ENCODE measurements at places on chromosomes 11 and 22.

DNA sequence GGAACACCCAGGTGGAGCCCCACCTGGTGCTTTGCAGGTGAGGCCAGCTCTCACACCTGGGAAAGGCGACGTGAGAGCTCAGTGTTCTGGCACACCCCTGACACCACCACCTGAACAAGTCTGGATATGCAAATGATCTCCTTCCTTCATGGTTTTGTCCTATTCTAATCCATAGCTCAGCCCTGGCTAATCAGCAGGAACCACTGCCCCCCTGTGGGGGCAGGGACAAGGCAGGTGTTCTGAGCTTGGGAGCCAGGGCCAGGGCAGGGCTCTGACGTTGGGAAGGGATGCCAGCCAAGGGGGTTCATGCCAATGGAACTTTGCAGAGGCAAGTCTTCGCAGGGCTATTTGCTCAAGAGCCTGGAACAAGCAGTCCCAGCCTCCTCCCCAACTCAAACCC lies 144.2 kb downstream of the TRIM29 start:
- H3K27ac ChIP-seq: no peak overlapping the region
- no peak overlapping the region for H3K4me3 ChIP-seq
- no peak for DNase-seq
- H3K4me1 ChIP-seq: peaks cover 8% of the 10 kb centered on the region

- peak overlapping the region; percentile 58 for H3K27ac ChIP-seq
- H3K4me3 ChIP-seq: no peak overlapping the region
- peaks cover 52% of the 10 kb centered on the region for H3K4me1 ChIP-seq
Observed at GRCh38 chr22:24435323-24435645, 7.9 kb downstream of the ADORA2A start.

DNA sequence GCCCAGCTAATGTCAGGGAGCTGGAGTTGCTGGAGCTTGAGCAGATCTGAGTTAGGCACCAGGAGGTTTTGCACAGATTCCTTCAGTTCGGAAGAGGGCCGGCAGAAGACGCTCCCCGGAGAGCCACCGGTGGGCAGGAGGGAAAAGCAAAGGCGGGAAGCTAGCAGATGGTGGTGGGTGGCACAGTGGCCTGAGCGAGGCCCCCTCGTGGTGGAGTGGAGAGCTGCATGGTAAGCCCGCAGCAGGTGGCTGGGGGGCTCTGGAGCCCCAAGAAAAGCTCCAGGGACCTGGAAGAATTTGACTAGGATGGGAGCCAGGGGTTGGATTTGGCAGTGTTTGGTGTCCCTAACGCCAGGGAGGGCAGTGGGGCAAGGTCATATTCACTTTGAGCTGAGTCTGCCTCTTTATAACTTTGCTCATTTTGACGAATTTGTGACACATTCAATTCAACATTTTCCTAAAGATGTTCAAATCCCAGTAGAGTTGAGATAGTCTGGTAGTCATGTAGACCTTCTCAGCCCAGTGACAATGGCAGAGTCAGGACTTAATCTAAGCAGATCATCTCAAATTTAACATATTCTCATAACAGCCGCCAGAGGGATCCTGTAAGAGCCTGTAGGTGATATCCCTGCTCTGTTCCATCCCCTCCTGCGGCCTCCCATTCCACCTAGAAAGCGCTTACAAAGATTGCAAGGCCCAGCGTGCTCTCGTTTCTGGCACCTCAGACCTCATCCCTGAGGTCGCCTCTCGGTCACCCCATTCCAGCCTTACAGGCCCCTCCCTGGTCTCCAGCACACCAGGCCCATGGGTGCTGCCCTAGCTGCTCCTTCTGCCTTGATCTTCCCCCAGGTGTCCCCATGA lies 57.9 kb downstream of the TRIM29 start:
- H3K4me3 ChIP-seq: no peak overlapping the region
- no peak overlapping the region for H3K27ac ChIP-seq
- no peaks in the 10 kb centered on the region for H3K4me1 ChIP-seq
- no peaks in the 10 kb centered on the region for H3K27me3 ChIP-seq
- no peaks in the 10 kb centered on the region for H3K36me3 ChIP-seq

DNA sequence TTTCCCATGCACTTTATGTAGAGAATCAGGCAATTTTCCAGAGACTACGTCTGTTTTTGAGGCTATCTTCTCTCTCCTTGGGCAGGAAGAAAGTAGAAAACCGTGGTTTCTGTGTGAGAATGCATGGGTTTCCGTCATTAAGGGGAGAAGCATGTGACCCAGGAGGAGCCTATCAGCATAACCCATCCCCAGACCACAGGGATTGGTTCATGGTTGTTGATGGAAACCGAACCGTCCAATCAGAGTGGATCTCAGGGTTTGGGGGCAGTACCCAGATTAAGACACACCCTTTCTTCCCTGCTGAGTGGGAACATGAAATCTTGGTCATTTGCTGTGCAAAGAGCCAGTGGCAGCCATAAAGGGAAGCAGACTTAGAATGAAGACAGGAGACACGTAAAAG lies 517.8 kb downstream of the MN1 start:
- no peak overlapping the region for H3K27ac ChIP-seq
- H3K36me3 ChIP-seq: no peaks in the 10 kb centered on the region
- H3K27me3 ChIP-seq: no peaks in the 10 kb centered on the region
- no peaks in the 10 kb centered on the region for H3K4me1 ChIP-seq
- H3K4me3 ChIP-seq: no peak overlapping the region

DNA sequence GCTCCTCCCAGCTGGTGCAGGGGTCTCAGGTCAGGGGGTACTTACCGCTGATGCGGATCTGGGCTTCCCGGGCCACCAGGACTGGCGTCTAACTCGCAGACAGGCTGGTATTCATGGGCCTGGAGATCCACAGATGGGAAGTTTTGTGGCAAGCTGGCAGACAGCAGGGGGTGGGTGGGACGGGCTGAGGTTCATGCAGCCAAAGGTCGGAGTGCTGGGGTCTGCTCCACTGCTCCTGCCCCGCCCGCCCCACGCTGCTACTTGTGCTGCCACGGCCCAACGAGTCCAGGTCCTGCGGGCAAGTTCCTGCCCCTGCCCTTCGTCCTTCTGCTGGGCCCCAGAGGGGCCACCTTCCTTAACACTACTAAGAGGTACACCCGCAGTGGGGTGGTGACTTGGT lies 3.1 kb downstream of the ACY3 start:
- H3K4me1 ChIP-seq: no peaks in the 10 kb centered on the region
- H3K36me3 ChIP-seq: no peaks in the 10 kb centered on the region
- no peaks in the 10 kb centered on the region for H3K27me3 ChIP-seq
- no peak overlapping the region for H3K27ac ChIP-seq

DNA sequence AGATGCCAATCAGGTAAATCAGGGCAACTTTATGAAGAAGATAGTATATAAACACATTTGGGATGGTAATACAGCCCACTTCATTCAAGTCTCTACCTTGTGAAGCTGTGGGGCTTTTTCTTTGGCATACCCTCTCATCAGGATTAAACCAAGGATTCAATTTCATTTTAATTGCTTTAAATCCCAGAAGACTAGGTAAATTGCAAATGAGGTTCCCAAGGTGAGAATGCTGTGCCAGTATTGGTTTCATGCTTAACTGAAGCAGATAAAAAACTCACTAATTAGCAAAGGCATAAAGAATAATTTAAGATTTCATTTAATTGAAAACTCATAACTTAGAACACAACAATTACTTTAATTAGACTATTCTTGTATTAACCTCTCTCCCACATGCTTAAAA lies 1218.1 kb downstream of the FAM181B start:
- no peaks in the 10 kb centered on the region for H3K36me3 ChIP-seq
- H3K4me1 ChIP-seq: no peaks in the 10 kb centered on the region
- H3K4me3 ChIP-seq: no peak overlapping the region
- H3K27ac ChIP-seq: no peak overlapping the region
- H3K27me3 ChIP-seq: no peaks in the 10 kb centered on the region

GRCh38 chr11:75040167-75040770 lies 51.5 kb downstream of the NEU3 start:
- H3K27me3 ChIP-seq: no peaks in the 10 kb centered on the region
- H3K36me3 ChIP-seq: no peaks in the 10 kb centered on the region
- peak; percentile 60 for DNase-seq
- no peaks in the 10 kb centered on the region for H3K4me1 ChIP-seq
- no peak overlapping the region for H3K27ac ChIP-seq

DNA sequence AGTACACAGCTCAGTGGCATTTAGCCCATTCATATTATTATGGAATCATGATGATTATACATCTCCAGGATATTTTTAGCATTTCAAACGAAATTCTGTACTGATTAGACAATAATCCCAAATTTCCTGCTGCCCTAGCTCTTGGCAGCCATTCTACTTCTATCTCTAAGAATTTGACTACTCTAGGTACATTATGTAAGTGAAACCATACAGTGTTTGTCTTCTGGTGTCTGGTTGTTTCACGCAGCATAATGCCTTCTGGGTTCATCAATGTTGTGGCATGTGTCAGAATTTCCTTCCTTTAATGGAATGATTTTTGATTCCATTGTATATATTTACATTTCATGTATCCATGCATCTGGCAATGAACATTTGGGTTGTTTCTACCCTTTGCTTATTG lies 517.7 kb downstream of the ETS1 start:
- no peaks in the 10 kb centered on the region for H3K36me3 ChIP-seq
- DNase-seq: no peak
- no peaks in the 10 kb centered on the region for H3K4me1 ChIP-seq

GRCh38 chr11:1283091-1283511 lies 26.3 kb downstream of the TOLLIP start:
- no peaks in the 10 kb centered on the region for H3K4me1 ChIP-seq
- no peak overlapping the region for H3K4me3 ChIP-seq
- H3K27ac ChIP-seq: no peak overlapping the region
- DNase-seq: no peak
- H3K27me3 ChIP-seq: no peaks in the 10 kb centered on the region

DNA sequence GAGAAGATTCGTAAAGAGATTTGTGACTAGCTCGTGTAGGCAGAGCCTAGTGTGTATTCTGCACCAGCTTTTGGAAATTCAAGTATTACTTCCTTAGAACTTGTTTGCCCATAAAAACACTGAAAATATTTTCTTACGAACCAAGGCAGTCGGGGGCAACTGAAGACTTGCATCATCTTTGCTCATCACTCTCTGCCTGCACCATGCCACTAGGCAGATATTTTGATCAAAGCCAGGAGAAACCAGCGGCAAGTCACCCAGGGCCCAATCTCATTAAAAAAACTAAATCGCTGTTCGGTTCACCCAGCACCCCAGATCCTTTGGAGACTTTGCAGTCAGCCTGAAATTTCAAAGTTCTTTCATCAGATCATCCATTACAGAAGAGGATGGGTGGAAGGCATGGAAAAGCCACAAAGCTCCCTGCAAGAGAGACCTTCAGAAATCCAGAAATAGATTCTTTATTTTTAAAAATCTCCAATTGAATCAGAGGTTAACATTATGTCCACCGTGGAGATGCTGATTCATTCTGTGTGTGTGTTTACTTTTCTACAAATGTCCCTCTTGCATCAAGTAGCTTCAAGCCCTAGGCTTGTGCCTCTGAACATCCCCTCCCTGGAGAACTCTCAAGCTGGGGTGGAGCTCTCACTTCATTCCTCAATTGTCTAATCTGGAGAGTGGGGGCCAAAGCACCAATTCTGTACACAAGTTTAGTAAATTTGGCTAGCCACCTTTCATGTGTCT lies 78.4 kb downstream of the ETS1 start:
- H3K4me3 ChIP-seq: no peak overlapping the region
- DNase-seq: no peak
- H3K27me3 ChIP-seq: no peaks in the 10 kb centered on the region
- H3K4me1 ChIP-seq: peaks cover 91% of the 10 kb centered on the region

DNA sequence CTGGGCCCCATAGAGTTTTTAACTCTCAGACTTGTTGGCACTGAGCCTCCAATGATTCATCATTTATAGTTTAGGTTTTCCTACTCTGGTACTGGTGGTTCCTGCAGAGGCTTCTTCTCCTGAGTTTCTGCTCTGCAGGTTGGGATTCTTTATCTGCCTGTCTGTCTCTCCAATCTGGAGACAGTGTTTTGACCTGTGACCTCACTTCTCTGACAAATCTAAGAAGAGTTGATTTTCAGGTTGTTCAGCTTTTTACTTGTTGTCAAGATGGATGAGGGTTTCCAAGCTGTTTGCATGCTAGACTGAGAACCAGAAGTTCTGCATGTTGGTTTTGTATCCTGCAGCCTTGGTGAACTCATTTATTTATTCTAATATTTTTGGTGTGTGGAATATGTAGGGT lies 63.9 kb downstream of the JAM3 start:
- H3K27ac ChIP-seq: no peak overlapping the region
- H3K4me3 ChIP-seq: no peak overlapping the region
- H3K27me3 ChIP-seq: no peaks in the 10 kb centered on the region
- DNase-seq: peak; percentile 21
- no peaks in the 10 kb centered on the region for H3K36me3 ChIP-seq
- no peaks in the 10 kb centered on the region for H3K4me1 ChIP-seq

GRCh38 chr11:83970061-83970671 lies 684.0 kb upstream of the CCDC90B start:
- peaks cover 6% of the 10 kb centered on the region for H3K4me1 ChIP-seq
- no peaks in the 10 kb centered on the region for H3K36me3 ChIP-seq
- no peak overlapping the region for H3K27ac ChIP-seq
- no peak overlapping the region for H3K4me3 ChIP-seq

Measured in esophagus muscularis mucosa (tissue), 4 donors.